AG09309 (cell line): ENCODE measurements at places on chromosomes 1 and 21.

GRCh38 chr1:1540090-1540817, at the start of gene TMEM240:
Gene TMEM240 (minus strand): TSS chr1:1540624. CDS start chr1:1540346, 278 bp downstream.
- peak; percentile 17 for DNase-seq

DNA sequence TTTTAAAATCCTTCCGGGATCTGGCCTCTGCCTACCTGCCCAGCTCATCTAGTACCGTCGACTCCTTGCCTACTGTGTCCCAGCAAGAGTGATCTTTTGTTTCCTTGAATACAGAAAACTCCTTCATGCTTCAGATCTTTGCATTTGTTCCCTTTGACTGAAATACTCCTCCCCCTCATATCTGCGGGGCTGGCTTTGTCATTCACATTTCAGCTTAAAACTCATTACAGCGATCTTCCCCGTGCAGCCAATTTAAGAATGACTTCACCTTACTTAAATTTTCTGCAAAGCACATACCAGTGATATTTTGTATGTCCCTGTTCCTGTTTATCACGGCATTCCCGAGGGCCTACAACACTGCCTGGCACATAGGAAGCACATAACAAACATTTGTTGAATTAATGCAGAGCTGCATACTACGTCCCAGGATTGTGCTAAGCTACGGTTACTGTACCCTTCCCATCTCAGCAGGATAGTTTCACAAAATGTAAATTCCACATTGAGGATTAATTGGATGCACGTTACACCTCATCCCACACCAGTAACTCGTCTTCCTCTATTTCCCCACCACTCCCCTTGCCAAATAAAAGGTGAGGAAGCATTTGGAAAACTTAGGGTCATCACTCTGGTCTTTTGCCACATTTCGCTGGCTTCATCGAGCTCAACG, 837 bp upstream of the DESI2 start:
- no peak for DNase-seq

GRCh38 chr1:89037186-89037585, 14.5 kb upstream of the GBP3 start:
- DNase-seq, result no peak

- DNase-seq, result no peak
Observed at GRCh38 chr1:27430903-27431600, 38.6 kb downstream of the GPR3 start.

GRCh38 chr1:96187020-96187419, 534.6 kb upstream of the PTBP2 start:
- DNase-seq, result no peak

DNA sequence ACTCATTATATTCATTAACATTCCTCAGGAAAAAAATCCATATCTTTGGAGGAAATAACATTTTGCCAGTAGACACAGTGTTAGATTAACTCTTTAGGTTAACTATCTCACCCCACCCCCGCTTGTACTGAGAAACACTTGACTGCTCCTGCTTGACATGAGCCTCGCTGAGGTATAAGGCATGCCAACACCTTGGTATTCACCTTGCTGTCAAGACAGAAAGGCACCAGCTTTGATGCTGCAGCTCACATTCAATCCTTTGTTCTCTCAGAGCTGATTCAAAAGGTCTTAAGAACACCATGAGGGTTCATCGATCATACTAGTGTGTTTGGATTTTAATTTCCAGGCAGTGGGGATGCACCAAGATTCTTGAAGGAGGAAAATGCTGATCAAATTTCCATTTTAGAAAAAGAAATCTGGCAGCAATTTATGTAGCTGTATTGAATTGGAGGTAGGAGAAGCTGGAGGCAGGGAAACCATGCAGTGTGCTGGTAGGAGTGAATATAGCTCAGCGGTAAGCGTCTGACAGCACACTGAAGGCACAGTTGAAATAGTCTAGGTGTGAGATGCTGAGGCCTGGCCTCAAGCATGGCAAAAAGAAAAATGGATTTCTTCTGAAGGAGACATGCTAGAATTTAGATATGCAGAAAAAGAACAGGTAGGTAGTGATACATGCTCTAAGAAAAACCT, 108.0 kb upstream of the ST6GALNAC5 start:
- DNase-seq, result no peak

DNA sequence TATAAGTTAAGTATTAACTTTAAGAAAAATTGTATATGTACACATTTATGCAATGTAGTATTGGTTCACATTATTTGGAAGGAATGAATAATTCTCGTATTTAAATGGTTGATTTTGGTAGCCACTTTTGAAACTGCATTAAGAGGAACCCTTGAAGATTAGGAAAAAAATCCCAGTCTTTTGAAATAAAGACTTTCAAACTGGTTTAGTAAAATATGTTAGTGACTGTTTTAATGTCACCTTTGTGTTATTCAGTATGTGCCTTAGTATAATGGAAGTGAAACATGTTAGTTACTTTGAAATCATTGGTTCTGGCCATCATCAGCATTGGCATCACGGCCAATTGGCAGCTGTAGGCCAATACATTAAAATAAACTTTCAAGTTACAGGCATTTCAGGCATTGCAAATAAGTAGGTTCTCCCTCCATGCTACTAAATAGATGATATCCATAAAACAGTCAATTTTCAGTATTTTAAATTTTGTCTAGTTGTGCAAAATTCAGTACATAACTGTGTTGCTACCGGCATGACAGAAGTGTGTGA, 4.4 kb downstream of the MIER1 start:
- DNase-seq, result no peak

DNA sequence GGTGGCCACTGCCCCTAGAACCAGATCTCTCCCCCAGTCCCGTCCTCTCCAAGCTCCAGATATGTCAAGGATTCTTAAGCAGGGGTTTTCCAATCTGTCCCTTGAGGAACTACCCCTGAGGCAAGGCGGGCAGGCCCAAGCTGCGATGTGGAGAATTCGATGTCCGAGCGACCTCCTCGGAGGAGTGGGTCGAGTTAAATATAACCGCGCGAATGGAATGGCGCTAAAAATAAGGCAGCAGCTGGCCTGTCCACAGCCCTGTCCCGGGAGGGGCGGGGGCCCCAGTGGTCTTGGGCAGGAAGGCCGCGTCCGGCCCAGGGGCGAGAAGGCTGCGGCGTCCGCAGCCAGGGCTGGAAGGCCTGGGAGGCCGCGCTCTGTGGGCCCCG, 5.8 kb upstream of the FOXD3 start:
- DNase-seq, result no peak

GRCh38 chr1:12339396-12339795, 109.6 kb downstream of the VPS13D start:
- no peak for DNase-seq

GRCh38 chr1:164723296-164723798, 164.4 kb downstream of the PBX1 start:
- DNase-seq, result no peak

DNA sequence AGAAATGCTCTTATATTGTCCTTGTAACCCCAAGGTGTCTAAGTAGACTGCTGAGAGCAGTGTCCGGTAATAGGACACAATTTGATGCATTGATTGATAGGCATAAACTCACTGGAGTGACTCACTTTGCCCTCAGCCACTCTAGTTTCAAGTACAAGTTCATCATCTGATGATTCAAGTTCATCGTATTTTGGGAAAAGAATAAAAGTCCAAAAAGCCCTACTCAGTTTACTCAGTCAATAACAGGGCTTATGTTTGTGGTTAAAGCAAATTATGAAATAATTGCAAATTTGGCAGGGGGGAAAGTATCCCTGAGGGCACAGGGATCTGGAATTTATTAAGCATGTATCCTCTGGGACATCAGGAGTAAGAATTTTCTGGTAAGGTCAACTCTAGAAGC, 7.6 kb upstream of the ATF3 start:
- DNase-seq, result no peak

DNA sequence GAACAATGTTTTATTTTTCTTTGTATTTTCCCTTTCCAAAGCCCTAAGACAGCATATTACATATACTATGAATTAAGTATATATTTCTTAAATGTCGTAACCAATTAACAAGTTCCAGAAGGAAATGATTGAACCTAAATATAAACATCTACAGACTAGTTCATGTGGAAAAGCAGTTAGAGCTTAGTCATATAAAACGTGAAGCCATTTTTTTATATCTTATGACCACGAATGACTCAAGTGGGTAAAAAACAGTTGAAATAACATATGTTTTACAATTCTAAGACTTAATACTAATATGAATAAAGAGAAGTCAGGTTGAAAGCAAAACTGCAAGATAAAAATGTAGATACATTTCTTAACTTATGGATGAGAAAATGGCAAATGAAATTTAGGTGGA, 307.3 kb downstream of the BRINP3 start:
- DNase-seq, result no peak

GRCh38 chr1:204574865-204575163, 58.6 kb downstream of the MDM4 start:
- DNase-seq, result no peak

DNA sequence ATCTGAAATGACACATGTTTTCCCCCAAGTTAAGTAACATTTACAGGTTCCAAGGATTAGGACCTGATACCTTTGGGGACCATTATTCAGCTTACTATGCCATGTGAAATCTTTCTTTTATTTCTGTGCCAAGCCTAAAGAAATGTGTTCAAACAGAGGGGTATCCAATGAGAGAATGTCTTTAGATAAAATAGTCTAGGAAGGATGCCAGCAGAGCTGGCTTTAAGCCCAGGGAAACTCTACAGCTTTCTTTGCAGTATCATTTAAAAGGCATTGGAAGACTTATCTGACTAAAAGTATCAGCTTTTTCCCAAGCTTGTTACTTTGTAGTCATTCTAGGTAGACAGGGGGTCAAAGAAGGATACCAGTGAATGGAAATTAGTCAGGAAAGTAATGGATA, 860.4 kb downstream of the PLA2G4A start:
- no peak for DNase-seq

DNA sequence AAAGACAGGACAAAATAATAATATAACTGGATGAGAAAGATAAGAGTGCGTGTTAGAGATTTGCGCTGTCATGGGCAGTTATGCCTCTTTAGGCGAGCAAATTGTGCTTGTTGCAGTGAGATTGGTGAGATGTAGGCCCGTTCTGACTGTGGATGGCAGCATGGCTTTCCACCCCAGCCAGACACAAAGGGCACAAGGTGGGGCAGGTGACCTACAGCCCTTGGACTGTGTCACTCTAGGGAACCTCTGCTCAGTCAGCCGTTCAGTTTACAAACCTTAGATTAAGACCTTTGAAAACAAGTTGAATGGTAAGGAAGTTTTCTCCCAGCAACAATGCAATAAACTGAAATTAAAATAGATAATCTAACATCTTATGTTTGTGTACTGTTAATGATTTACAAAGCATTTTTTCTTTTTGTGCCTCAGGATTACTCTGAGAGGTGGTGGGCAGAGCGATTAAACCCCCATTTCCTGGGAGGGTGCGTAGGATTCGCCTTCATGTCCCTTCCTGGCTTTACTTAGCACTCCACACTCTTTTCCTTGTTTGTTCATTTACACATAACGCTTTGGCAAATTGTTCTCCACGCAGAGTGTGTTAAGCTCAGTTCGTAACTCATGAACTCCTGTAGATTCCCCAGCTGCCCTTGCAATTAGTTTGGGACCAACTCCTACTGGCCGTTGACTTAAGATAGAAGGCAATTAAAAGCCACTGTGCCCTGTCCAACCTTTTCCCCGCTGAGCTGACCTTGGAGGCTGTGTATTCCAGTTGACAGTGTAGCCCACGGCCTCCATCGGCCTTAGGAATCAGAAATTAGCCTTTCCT, 58.1 kb upstream of the IGSF5 start:
- no peak for DNase-seq

DNA sequence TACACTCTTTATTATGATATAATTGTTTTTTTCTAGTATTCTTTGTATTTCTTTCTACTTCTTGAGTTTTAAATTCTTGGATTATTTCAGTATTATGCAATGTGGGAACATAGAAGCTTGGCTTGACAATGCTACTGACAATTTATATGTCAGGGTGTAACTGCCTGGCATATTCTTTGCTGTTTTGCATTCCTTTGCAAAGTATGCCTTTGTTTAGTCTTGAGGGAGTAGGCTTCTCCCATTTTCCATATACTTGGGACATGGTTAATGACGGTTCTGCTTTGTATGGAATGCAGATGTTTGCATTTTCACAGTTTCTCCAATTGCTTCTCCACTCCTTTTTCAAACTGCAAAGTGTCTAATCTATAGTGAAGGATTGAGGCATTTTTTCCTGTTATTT, 109.8 kb downstream of the HMCN1 start:
- no peak for DNase-seq

DNA sequence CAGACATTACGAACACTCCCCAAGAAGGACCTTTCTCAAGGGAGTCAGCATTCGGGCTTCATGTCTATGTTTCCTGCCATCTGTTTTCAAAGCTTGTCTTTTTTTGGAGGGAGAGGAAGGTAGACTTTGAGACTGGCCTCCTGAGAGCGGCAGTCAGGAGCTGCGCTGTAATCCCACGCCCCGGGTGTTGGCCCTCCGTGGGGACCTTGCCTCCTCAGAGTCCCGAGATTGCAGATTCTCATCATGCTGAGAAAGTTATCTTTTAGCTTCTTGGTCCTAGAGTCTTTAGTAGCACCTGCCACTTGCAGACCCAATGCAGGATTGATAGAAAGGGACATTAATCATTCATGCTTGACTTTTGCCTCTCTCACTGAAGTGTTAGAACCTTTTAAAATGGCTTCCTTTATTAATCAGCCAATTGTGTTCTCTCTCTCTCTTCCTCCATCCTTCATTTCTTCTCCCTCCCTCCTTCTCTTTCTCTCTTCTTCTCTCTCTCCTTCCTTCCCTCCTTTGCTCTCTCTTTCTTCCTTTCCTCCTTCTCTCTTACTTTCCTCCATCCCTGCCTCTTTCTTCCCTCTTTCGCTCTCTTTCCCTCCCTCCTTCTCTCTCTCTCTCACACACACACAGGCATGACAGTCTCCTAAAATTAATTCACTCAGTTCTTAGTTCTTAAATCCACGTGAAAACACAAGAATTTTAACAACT, 25.2 kb upstream of the GNPAT start:
- DNase-seq, result no peak

GRCh38 chr1:1296070-1297061, 11.4 kb downstream of the ACAP3 start:
- no peak for DNase-seq

- DNase-seq, result no peak
Observed at GRCh38 chr1:119510046-119510445, 3.0 kb downstream of the HSD3B1 start.
